ENCODE measurements at places on chromosomes 1 and 21.

- no peak for DNase-seq
These were observed 76.2 kb upstream of the KAZN start for GRCh38 chr1:14522077-14522925.

DNA sequence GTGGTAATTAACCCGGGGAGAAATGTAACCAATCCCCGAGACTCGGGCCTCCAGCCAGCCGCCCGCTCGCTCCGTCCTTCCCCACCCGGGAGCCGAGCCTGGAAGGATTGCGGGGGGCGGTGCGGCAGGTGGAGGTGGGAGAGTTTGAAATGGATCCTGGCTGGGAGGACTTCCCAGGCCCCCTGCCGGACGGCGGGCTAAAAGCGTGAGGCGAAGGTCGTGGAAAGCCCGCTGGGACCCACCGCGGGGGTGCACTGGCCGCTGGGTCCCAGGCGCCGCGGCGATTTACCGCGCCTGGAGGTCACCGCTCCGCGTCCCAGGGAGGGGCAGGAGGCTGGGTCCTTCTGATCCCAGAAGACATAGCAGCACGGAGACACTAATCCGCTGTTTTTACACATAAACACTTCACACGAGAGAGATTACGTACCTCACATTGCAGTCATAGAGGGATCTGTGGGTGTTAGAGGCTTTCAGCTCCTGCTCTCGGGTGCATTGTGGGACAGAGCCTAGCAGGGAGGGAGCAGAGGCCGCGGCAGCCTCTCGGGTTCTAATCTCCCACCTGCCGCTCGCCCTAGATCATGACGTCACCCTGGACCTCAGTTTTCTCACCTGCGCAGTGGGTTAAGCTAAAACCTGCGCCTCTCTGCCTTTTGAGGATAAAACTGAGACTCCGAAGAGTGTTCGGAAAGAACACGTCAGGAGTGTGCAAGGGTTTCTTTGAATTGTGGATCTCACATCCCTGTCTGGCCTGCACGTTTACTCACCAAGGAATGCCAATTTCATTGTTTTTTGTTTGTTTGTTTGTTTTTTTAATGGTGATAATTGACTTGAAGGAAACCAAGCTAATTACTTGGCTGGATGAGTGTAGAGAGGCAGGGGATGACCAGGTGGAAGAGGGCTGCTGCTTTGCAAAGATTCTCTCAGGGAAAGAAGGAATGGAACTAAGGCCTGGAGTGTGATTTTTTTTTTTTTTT lies 17.1 kb upstream of the TMEM9 start:
- DNase-seq, result peak; percentile 46

- DNase-seq, result no peak
These were observed 184.8 kb upstream of the VAMP3 start for GRCh38 chr1:7586031-7586941.

DNA sequence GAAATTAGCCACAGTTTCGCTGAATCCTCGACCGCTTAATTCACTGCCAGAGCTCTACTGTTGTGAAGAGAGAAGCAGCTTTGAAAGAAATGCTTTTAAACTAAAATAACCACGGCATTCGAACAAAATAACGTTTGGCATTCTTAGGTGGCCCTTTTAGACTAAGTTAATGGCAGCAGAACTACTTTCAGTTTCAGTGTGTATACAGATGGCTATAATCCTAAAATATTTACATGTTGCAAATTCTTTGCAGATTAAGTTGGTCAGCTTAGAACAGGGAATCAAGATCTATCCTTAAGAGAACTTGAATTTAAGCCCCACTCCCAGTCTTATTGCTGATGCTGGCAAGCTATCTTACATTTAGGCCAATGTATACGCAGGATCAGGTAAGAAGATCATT lies 62.7 kb downstream of the ADSS2 start:
- DNase-seq, result no peak
